8988T (cell line): ENCODE measurements at places on chromosomes 2 and 18.
A peak's percentile ranks its signal among the peaks of the same experiment; 100 is the strongest.

- DNase-seq, result no peak
Observed at GRCh38 chr2:50753234-50753633, 278.7 kb downstream of the NRXN1 start.

GRCh38 chr2:64608867-64609226, 44.9 kb downstream of the SERTAD2 start:
- no peak for DNase-seq

GRCh38 chr2:29056452-29056851, 17.9 kb downstream of the PCARE start:
- DNase-seq, result no peak

DNA sequence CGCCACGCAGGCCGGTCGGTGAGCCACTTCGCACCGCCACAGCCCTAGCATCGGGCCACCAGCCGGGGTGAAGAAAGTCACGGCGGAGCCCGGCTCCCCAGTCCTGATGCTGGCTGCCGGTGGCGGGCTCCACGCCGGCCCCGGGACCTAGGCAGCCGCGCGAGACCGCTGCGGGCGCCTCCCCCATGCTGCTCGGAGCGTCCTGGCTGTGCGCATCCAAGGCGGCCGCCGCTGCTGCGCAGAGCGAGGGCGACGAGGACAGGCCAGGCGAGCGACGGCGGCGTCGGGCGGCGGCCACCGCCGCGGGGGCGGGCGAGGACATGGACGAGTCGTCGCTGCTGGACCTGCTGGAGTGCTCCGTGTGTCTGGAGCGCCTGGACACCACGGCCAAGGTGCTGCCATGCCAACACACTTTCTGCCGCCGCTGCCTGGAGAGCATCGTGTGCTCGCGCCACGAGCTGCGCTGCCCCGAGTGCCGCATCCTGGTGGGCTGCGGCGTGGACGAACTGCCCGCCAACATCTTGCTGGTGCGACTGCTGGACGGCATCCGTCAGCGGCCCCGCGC, 433 bp downstream of the SH3RF3 start:
- DNase-seq, result peak; percentile 74

DNA sequence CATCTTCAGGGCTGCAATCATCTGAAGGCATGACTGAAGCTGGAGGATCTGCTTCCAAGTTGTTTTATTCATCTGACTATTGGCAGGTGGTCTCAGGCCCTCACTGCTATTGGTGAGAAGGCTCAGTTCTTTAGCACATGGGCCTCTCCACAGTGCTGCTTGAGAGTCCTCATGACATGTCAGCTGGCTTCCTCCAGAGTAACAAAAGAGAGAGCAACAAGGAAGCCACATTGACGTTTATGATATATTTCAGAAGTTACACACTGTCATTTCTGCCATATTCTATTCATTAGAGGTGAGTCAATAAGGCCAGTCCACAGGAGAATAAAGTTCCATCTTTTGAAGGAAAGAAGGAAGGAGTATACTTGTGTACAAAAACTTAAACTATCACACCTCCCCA, 7.9 kb upstream of the SIGLEC15 start:
- DNase-seq, result no peak

DNA sequence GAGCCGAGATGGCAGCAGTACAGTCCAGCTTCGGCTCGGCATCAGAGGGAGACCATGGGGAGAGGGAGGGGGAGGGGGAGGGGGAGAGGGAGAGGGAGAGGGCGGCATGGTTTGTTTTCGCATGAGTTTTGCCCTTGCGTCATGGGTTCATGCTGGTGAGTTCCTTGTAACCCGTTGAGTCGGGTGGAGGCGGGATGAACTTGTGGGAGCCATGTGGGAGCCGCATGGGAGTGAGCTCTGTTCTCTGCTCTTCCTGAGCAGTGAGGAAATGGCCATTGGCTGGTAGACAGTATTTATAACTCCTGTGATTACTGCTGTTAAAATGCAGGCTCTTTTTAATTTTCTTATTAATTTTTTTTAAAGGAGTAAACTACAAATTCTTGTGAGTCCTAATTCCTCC, 108.0 kb downstream of the CEP192 start:
- no peak for DNase-seq

- DNase-seq, result no peak
Observed at GRCh38 chr2:225131898-225132297, 89.6 kb upstream of the DOCK10 start.

DNA sequence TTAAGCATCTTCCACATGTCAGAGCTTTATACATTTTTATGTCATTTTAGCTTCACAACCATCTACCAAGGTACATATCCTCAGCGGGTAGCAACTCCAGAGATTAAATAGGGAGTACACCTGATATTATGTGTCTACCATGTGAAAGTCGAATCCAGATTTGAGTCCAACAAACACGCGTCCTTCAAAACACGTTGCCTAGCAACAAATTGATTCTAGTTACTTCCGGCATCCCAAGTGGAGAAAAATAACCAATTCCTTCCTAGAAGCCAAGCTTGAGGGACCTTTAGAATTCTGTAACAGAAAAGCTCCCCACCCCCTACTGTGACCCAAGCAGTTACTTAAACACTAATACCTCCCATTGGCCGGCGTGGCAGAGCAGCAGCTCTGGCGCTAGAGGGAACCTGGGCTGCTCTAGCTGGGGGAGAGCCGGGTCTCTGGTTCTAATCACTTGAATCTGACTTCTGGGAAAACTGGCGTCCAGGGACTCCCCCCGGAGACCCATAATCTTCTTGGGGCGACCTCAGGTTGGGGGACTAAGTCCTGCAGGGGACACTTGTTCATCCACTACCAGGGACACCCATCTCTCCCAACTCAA, at the start of gene ERICH2:
ERICH2 (plus strand) TSS at position 371 of the 598 bp plus-strand sequence. CDS start 304 bp downstream, outside the sequence.
- DNase-seq, result peak; percentile 44

- DNase-seq, result no peak
Observed at GRCh38 chr2:105005181-105005951, 32.5 kb upstream of the MRPS9 start.

- DNase-seq, result no peak
Observed at GRCh38 chr2:75074228-75074627, 115.8 kb downstream of the POLE4 start.

DNA sequence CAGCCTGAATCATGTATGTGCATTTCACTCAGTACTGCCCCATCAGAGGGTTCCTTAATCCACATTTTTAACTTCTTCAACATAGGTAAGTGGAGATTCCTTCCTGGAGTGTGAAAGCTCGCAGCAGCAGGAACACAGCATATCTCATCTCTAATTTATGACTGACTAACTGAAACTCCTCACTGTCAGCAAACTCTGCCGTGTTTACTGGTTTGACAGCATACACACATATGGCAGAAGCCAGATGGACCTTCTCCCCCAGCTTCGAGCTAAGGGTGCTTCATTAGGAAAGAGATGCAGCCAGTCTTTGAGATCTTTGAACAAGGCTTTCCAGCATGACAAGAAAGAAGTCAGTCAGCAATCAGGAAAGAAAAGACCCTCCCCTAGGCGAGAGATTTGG, 200.3 kb upstream of the ACVR2A start:
- DNase-seq, result no peak

DNA sequence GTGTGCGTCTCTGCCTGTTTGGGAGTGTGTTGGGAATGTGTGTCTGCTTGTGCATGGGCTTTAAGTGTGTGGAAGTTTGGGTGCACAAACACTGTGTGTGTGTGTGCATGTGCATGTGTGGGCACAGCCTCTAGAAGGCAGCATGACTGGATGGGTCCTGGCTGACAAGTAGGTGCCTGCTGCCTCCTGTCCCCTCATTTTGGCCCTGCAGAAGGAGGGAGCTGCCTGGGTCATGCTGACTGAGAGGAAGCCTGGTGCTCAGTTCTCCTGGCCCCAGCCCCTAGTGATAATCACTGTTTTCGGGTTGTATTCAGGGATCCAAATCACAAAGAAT, 34.1 kb downstream of the GLI2 start:
- DNase-seq, result no peak

DNA sequence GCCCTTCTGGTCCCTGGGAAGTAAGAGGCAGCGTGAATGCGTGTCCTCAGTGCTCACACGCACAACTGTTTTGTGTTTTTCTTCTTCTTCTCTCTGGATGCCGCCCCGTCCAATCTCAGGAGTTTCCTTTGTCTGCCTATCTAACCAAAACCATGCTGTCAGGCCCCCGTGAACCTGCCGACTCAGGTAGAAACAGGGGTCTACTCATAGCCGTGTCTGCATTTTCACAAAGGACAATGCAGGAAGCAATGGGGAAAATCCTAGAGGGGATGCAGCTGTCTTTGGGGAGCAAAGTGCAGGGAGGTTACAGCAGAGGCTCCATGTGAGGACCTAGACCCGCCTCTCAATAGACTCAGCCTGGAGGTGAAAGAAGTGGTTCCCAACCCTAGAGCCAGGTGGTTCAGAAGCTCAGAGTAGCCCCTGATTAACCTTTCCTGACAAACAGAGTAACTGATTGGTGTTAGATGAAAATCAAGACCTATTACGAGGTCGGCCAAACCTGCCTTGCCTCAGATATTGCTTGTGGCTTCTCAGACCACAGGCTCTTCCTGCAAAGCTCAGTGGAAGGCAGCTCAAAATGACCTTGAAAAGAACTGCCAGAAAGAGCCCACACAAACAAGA, 49.3 kb downstream of the CD226 start:
- DNase-seq, result no peak

- no peak for DNase-seq
Observed at GRCh38 chr18:78679031-78679430, 300.6 kb upstream of the SALL3 start.

DNA sequence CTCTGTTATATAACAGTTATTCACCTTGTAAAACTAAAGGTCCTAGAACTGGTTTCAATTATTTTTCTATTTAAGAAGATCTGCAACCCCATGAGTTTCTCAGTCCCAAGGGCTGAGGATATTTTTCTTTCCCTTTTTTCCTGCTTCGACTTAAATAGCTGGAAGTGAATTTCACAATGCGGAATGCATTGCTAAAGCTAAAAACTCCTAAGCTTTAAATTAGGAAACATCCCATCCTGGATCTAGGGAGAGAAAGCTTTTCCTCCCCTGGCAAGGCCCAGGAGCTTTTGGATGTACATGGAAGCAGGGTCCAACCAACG, 1.4 kb downstream of the RFX8 start:
- no peak for DNase-seq

DNA sequence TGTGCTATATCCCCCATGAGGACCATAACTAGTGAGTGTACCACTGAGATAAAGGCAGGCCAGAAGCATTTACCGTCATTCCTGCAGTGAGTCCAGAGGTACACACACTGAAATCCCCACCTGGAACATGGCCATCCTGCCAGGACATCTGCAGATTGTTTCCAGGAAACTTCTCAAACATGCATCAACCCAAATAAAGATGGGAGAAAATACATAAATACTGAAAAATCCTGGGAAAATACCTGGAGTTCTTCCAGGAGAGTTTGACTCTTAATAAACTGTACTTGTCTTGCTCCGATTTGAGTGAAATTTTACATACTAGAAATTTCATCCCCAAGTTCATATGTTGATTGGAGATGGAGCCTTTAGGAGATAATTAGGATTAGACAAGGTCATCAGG, 388.1 kb upstream of the KLHL29 start:
- no peak for DNase-seq

GRCh38 chr2:229852565-229852964, 69.2 kb downstream of the TRIP12 start:
- no peak for DNase-seq

DNA sequence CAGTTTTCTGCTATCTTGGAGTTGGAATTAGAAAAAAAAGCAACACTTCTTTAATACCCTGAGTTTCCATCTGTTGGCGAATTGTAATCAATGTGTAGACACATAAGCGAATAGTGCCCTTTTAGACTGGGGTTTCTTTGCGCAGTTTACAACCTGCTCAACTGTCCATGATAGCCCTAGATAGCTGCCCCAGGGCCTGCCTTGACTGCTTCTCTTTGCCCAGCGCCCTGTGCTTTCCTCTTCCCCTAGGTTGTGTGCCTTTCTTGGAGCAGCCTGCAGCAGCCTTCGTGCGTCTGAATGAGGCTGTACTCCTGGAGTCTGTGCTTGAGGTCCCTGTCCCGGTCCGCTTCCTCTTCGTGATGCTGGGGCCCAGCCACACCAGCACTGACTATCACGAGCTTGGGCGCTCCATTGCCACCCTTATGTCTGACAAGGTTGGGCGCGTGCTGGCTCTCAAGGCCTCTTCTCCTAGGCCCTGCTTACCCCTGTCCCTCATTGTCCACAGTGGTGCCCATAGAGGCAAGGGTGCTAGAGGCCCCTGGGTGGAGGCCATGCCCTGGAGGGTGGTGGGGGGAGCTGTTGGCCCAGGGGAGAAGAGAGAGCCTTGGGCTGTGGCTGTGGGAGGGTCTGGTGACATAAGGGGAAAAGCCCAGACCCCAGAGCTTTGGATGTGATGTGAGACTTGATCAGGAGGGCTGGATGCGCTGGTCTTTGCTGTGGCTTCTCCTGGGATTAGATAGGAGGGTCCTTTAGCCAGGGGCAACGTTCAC, 6.9 kb downstream of the SLC4A3 start:
- no peak for DNase-seq

- DNase-seq, result no peak
Observed at GRCh38 chr2:236629961-236630872, 60.6 kb downstream of the ACKR3 start.

DNA sequence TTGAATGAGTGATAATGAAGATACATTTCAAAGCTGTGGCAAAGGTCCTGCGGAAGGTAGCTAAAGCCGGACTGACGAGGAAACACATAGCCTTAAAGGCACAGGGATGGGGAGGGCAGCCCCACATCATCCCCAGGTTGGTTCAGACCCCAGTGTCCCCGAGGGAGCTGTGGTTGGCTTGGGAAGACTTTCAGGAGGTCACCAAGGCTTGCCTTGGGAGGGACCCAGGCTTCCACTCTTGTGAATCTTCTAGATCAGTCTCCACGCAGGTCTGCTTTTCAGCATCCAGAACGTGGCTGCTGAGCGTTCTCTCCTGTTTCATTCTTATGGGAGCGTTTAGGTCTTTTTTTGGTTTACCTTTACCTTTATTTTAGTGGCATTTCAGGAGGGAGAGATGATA, 16.8 kb downstream of the KIF1A start:
- no peak for DNase-seq

GRCh38 chr18:63147973-63148372, 171.6 kb downstream of the BCL2 start:
- no peak for DNase-seq

DNA sequence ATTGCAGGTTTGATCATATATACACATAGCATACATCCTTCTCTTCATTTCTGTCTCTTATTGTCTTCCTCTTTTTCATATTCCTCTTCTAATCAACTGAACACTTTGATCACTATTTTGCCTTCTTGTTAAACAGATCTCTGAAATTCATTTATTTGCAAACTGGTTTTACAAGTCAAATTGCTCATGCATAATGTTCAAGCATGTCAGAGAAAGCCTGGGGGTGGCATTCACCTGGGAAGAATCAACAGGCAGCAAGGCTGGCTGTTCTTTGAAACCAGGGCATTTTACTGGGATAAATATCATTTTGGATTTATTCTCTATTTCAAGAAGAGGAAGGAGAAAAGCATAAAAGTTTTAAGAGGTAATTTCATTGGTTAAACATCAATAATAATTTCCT, 66.9 kb upstream of the LRATD1 start:
- DNase-seq, result no peak

- no peak for DNase-seq
Observed at GRCh38 chr2:185473838-185474237, 264.8 kb upstream of the FSIP2 start.
